Stimulated activated CD4-positive, alpha-beta T cell treated with anti-CD3 and anti-CD28 coated beads, TNF-alpha, amount 100 ng/mL, for 48 hours (primary cell): ENCODE measurements at places on chromosomes 16 and 17.

- DNase-seq, result no peak
Observed at GRCh38 chr17:3857261-3858105, 11.4 kb upstream of the NCBP3 start.

- DNase-seq, result no peak
Observed at GRCh38 chr17:61073799-61074513, 325.7 kb upstream of the TBX2 start.

DNA sequence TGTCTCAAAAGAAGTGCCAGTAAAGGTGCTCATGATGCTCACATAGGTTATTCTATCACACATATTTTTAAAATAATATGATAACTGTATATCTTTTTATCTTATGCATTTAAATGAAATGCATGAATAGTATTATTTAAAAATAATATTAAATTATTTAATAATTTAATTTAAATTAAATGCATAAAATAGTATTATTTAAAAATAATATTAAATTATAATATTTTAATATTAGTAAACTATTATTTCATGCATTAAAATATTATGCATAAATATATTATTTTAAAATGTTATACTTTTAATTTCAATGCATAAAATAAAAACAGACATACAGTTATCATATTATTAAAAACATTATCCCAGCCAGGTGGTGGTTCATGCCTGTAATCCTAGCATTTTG lies 33.4 kb downstream of the TMC7 start:
- no peak for DNase-seq

GRCh38 chr16:88356124-88356726 lies 26.5 kb upstream of the ZNF469 start:
- no peak for DNase-seq

- no peak for DNase-seq
Observed at GRCh38 chr16:74094962-74095361, 201.7 kb upstream of the PSMD7 start.

DNA sequence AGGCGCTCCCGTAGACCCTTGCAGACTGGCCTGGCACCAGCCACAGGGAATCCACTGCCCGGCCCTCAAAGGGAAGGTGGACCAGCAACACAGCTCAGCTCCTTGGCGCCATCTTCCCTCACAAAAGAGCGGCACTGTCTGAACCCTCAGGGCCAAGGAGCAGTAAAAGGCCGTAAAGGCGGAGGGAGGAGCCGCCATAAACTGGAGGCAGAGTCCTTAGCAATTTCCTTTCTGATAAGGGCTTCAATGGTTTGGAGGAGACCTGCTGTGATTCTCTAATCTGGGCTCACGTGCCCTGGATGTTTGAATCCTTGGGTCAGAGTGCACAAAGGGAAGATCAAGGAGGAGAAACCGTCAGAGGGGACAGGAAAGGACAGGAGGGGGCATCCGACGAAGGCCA lies 15.5 kb upstream of the AXIN2 start:
- DNase-seq, result no peak

DNA sequence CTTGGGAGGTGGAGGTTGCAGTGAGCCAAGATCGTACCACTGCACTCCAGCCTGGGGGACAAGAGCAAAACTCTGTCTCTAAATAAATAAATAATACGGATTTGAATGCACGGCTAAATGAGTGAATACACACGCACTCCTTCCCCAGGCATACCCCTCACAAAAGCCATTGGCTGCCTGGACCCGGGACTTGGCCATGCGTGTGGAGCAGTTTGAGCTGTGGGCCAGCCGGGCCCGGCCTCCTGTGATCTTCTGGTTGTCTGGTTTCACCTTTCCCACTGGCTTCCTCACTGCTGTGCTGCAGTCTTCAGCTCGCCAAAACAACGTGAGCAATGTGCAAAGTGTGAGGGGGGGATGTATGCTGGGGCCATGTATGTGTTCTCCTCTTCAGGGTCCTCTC lies 1.6 kb upstream of the KDM6B start:
- no peak for DNase-seq

GRCh38 chr16:69514356-69514755 lies 51.4 kb upstream of the NFAT5 start:
- no peak for DNase-seq

- peak; percentile 56 for DNase-seq
Observed at GRCh38 chr17:28743243-28744103, at the start of gene TRAF4. Gene TRAF4, plus strand, starts transcription at chr17:28744011. Its CDS starts 102 bp downstream, at chr17:28744113.

DNA sequence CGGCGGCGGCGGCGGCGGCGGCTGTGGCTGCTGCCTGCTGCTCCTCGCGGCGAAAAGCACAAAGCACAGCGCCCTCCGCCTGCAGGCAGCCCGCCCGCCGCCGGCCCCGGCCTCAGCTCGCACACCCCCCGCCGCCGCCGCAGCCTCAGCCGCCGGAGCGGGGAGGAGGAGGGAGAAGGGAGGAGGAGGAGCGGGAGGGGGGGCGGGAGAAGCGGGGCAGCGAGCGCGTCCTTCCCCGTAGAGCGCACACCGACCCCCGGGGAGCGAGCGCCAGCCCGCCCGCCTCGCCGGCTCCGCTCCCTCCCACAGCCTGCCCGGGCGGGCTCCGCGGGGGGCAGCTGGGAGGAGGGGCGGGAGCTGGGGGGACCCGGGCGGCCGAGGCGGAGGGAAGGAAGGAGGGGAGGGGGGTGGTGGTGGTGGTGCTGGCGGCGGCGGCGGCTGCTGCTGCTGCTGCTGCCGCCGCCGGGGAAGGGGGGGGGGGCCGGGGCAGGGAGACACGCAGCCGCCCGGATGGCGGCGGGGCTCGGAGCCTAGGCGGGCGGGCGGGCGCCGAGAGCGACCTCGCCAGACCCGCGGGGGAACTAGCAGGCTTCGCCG lies at the start of gene UBTF:
Gene UBTF, minus strand, starts transcription at position 60 of the 597 bp plus-strand sequence. CDS start 1,446 bp downstream, outside the sequence.
- DNase-seq, result peak; percentile 49

DNA sequence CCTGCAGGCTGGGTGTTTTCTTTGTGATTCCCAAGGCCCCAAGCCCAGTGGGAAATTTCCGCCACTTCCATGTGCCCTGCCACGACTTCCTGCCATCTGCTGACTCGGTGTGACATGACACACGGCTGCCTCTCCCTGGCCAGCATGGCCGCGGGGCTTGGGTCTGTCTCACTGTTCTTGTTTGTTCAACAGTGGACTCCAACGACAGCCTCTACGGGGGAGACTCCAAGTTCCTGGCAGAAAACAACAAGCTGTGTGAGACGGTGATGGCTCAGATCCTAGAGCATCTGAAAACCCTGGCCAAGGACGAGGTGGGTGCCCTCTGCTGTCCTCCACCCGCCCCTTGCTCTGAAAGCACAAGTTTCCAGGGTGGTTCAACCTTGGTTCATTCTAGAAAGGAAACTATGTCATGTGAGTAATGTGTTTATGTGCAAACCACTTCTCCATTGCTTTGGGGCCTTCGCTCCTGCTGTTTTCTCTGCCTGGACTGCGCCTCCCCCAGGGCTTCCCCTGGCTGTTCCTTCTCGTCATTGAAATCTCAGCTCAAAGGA lies 26.8 kb downstream of the KNOP1 start:
- DNase-seq, result no peak

- DNase-seq, result no peak
Observed at GRCh38 chr17:63042256-63042812, 76.3 kb downstream of the TANC2 start.

DNA sequence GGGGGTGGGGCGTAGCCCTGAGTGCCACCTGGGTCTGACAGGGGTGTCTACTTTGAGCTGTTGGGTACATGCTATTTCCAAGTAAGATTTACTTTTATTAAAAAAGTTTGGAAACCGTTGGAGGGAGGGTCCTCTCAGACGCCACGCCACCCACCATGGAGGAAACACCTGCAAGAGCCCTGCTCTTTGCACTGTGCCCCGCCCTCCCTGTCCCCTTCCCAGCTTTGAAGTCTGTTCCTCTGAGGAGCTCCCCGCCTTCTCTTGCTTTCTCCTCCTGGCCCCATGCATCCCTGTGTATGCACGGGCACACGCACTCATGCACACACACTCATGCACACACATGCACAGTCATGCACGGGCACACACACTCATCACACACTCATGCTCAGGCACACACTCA lies 15.5 kb downstream of the ADGRG1 start:
- DNase-seq, result no peak

DNA sequence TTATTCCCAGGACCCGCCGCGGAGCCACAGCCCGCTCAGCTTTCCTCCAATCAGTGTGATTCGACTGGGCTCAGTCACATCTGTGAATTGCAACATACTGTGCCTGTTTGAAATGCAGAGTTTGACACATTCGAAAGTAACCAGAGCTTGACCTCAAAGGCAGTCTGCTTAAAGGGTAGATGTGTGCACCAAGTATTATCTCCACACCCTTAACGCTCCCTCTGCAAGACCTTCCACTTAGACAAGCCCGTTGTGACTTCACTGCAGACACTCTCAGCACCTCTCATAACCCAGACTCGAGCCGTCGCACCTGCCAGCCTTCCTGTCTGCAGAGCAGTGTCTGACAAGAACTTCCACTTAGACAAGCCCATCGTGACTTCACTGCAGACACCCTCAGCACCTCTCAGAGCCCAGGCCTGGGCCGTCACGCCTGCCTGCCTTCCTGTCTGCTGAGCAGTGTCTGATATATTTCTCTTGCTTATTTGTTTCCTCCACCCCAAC lies 3.7 kb downstream of the KLHDC4 start:
- no peak for DNase-seq

DNA sequence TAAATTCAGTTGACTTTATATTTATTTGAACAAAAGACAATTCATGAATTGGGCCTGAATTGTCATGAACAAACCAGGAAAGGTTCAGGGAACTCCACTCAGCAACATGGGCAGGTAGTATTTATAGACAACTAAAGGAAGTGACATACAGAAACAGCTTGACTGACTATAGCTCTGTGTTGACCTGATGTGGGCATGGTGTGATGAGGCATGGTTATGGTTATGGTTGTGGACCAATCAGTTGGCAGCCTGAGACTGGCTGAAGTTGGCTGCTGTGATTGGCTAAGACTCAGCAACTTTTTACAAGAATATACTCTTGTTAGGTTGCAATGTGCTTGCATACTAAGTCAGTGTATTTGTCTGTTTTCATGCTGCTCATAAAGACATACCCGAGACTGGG lies 108.4 kb downstream of the HS3ST3B1 start:
- DNase-seq, result no peak

- DNase-seq, result no peak
Observed at GRCh38 chr17:47878203-47879027, 17.6 kb upstream of the SP2 start.

DNA sequence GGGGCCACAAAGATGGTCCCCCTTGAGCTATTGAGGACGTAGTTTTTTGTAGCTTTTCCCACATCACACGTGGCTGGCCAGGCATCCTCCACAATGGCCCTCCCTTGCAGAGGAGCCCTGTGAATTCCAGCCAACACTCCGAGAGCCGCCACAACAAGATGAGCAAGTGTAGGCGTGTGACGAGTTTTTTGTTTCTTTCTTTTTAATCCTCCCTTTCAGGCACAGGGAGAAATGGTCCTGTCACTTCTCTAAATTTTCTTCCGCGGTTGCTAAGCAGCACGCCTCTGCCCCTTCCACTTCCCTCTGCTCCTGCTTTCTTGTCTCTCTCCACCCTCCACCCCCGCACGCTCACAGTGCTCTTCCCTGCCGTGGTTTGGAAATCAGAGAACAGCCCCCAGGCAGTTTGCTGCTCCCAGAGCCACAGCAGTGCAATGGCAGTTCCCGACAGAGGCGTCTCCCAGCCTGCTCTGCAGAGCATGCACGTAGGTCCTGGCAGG lies 68.0 kb upstream of the MRTFB start:
- no peak for DNase-seq

GRCh38 chr17:74024871-74025531 lies 178.5 kb upstream of the RPL38 start:
- DNase-seq, result no peak

DNA sequence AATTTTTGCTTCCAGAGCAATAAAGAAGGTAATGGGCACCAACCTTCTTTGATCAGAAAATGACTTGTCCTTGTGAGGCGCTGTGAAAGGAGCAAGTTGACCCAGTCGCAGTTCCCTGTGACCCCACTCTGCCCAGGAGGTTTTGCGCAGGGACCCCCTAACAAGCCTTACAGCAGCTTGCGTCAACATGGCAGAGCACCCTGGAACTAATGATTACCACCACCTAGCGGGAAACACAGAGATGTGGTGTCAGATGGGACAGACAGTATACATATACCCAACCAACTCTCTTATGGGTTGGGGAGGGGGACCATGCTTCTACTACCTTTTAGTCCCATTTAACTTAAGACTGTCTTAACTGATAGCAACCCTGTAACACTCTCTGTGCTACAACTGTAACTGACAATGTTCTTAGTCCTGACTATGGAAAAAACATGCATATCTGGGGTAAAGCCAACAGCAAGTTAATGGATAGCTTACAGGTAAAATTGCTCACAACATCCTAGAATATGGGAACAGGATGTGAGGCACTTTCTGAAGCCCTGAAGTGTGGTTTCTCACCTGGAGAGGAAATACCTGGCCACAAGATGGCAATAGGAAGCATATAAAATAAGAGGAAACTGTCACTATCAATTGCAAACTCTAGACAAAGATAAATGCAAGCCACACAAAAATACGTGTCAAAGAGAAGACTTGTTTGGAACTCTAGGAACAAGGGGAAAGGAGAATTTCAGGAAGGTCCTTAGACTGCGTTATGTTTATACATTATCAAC lies 3.0 kb downstream of the KARS1 start:
- no peak for DNase-seq

DNA sequence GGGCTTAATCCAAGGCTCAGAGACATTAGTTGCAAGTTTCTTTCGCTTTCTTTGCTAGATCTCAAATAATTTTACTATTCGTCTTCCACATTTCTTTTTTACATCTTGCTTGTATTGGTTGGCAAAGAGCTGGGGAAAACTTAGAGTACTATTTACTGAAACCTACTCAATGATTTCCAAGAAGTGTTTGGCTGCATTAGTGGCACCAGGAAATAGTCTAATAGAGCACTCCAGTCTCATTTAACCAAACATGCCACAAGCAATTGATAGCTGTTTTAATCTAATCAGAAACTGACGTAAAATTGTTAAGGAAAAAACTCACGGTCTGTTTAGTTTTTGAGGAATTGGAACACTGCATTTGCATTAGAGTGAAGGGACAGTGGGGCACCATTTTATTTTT lies 29.0 kb downstream of the NUP93 start:
- no peak for DNase-seq

DNA sequence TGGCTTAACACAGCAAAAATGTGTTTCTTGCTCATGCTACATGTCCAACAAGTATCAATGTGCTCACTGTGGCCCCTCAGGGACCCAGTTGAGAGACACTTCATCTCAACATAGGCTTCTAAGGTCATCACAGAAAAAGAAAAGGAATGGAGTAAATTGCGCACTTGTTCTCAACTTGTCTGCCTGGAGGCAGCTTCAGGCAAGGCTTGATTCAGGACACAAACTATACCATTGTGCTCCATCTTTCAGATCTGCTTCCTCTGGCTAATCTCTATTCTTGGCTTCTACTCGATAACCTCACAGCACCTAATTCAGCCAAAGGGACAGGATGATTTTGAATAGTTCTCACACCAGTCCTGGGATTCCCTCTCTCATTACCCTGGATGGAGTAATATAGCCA lies 35.6 kb downstream of the HS3ST2 start:
- no peak for DNase-seq

- no peak for DNase-seq
Observed at GRCh38 chr17:30343796-30344195, 9.9 kb upstream of the TMIGD1 start.

- no peak for DNase-seq
Observed at GRCh38 chr16:25922438-25922837, 230.7 kb downstream of the HS3ST4 start.
